ENCODE measurements at places on chromosomes 5 and 9. TPM values are rescaled to one million over a fixed set of nuclear protein-coding genes. Genes with fewer than 3 reads are reported as not detected.

- no peak for DNase-seq
Observed at GRCh38 chr9:81724242-81724889, 35.0 kb upstream of the TLE1 start.

GRCh38 chr5:91224969-91225368 lies 158.1 kb downstream of the ARRDC3 start:
- no peak for DNase-seq

GRCh38 chr9:76150013-76150412 lies 244.2 kb downstream of the RFK start:
- DNase-seq: no peak

DNA sequence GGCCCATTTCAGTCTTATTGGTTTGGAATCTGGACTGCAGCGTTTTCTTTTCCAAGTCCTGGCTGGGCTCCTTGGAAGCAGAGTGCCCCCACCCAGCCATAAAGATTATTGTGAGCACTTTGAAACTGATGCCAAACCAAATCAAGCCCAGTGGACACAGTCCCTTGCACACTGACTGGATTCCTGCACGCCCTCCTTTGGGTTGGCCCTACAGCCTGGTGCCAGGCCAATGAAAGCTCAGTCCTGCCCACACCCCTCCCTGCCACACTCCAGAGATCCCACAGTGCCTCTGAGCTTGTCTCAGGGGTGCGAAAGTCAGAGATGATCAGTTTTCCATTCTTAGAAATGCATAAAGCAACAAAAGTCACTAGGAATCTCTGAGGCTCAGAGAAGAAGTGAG lies 181.9 kb downstream of the CETN3 start:
- no peak for DNase-seq

DNA sequence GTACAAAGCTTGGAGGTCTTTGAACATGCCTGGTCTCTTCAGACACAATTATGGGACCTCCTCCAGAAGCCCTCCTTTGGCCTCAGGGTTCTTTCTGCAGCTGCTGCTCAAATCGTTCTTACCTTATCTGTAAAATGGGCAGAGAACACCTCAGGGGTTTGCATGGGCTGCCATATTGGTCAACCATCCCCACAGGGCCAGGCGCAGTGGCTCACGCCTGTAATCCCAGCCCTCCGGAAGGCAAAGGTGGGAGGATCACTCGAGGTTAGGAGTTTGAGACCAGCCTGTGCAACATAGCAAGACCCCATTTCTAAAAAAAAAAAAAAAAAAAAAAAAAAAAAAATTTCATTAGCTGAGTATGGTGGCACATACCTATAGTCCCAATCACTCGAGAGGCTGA lies 29.1 kb upstream of the TCF7 start:
- no peak for DNase-seq

- no peak for DNase-seq
Observed at GRCh38 chr5:152686931-152687330, 281.9 kb upstream of the NMUR2 start.

GRCh38 chr5:102762562-102763227 lies 7.6 kb downstream of the PAM start:
- DNase-seq: no peak

- no peak for DNase-seq
Observed at GRCh38 chr5:155027993-155028629, 14.6 kb downstream of the KIF4B start.

GRCh38 chr5:97454015-97454414 lies 271.0 kb upstream of the RIOK2 start:
- DNase-seq: no peak

DNA sequence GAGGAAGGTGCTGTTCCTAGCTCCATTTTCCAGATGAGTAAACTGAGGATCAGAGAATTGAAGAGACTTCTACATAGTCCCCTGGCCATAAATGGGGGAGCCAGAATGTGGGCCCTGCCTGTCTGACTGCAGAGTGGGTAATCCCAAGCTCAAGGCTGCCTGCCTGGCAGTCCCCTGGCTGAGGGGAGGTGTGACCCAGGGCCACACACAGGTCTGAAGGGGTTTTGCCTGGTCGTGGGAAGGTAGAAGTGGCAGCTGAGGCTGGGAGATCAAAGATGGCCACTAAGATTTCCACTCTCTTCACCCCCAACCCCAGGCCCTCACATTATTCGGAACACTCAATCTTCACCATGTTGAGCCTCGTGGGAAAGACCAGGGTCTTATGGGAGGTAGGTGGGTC lies 176.3 kb downstream of the MACROH2A1 start:
- DNase-seq: no peak

GRCh38 chr9:31119890-31120454 lies 1264.5 kb upstream of the ACO1 start:
- DNase-seq: no peak

DNA sequence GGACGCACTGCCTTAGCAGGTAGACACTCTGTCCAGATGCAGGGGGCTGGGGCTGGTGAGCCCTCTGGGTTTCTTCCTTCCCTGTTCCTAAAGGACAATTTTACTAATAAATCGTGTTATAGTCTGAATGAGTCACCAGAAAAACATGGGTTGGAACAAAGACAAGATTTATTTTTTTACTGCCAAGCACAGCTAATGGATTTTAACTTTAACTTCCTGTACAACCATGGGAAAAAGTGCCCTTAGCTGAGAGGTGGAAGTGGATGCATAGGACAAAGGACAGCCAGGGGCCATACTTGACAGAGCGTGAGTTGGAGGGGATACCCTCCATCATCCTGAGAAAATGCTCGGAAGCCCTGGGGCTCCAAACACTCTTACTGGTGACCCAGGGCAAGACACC lies 300.7 kb downstream of the MSX2 start:
- DNase-seq: no peak

DNA sequence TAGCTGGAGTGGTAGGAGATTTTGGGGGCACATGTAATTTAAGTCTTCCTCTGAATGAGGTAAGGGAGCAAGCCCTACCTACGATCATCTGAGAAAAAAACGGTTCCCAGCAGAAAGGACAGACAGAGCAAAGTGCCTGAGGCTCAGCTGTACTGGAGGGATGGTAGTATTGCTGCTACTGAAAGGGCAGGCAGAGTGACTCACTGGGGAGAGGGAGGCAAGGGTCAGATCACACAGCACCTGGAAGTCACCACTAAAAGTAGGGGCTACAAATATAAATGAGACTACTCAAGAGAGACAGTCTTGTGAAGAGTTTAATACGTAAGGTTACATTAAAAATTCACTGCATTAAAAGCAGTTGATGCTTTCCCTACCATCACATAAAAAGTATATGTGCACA lies 75.9 kb downstream of the NFIB start:
- DNase-seq: no peak

GRCh38 chr5:151115272-151115905 lies 34.6 kb upstream of the TNIP1 start:
- DNase-seq: peak; percentile 75

DNA sequence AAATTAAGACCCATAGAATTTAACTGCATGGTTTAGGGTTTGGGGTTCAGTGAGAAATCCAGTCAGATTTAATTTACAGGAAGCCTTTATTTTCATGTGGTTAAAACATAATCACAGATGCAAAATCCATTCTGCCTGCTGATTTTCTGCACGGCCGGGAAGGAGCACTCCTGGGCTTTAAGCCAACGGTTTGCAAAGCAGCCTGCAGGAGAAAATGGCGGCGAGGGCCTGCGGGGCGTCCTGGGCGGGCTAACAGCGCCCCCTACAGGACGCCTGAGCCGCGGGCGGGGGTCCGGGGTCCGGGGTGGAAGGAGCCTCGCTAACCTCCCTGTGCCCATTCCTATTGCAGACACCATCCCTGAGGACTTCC lies 47.6 kb downstream of the THBS4 start:
- peak; percentile 86 for DNase-seq

GRCh38 chr9:108105885-108106284 lies 616.3 kb upstream of the KLF4 start:
- DNase-seq: peak; percentile 55

DNA sequence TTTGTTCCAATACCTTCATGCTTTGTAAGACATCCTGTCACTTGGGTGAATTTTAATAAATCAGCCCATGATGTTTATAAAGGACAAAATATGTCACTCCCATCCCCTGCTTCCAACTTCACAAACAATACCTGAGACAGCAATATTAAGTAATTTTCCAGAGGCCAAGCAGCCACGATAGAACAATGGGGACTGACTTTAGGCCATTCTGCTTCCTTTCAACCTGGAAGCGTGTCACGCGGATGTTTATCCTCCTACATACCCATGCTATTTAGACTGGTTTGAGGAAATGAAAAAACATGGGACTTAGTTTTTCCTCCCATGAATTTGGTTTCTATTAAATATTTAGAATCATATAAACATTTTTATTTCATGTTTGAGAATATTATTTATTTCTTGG lies 82.9 kb downstream of the GRAMD2B start:
- DNase-seq: no peak

DNA sequence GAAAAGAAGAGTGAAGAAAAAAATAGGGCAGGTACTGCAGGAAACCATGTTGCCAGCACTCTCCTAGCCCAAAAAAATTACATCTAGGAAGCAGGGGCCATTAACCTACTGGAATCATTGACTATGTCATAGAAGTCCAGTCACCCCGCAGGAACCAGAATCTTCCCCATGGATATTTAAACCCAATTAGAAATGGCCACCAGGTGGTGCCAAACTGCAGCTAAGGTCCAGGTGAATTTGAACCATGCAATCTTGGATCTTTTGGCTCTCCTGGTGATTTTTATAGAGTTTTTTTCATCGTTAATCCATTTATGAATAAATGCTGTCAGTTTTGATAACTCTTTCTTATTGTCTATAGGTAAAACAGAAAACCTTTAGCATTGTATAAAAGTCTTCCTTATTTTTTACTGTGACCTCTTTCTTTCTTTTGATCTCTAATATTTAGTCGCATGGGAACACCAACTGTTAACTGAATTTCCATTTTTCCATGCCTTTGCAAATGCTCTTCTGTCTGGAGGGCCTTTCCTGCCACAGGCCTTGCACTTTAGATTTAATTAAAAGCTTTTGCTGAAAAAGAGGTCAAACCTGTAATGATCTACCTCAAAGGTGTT lies 147.5 kb upstream of the FGF10 start:
- no peak for DNase-seq

GRCh38 chr5:141846031-141846430 lies 32.2 kb downstream of the PCDH1 start:
- no peak for DNase-seq

- no peak for DNase-seq
Observed at GRCh38 chr9:136396219-136396515, 3.8 kb downstream of the SNAPC4 start.

- DNase-seq: no peak
Observed at GRCh38 chr9:113787871-113788270, 88.2 kb upstream of the ZNF618 start.

- DNase-seq: no peak
Observed at GRCh38 chr9:97563458-97564135, 62.1 kb downstream of the TMOD1 start.

DNA sequence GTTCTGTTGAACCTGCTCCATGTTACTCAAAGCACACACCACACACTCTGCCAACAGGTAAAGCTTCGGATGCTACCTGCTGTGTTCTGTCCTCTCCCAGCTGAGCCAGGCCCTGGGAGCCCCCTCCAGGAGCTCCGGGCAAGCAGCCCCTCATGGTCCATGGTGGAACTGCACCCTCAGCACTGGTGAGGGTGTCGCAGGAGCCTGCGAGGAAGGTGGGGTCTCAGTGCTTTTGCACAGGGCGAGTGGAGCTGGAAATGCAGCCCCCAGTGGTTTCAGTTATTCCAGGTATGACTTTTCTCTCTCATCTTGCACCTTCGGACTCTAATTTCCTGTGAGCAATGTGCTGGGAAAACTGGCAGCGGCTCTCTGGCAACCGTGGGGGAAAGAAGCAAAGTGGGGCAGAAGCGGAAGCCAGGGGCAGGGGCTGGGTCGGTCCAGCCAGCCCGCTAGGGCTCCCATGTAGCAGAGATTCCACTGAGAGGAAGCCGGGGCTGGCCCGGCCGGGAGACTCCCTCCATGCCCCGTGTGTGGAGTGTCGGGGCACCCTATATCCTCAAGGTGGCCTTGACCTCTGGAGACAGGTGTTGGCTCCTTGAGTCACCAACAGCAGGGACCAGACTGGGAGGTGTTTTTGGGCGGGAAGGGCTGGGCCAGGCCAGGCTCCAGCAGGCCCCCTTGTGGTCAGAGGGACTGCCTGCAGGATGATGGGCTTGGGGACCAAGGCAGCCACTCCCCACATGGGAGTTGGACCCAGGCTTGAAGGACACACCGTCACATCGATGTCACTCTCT lies 75.6 kb upstream of the PRSS3 start:
- DNase-seq: peak; percentile 49

- DNase-seq: peak; percentile 40
Observed at GRCh38 chr9:137370865-137371520, 52.0 kb downstream of the EXD3 start.

GRCh38 chr5:59810041-59810440 lies 83.5 kb downstream of the PDE4D start:
- peak; percentile 81 for DNase-seq

- peak; percentile 67 for DNase-seq
Observed at GRCh38 chr5:150616024-150616470, 24.4 kb upstream of the SYNPO start.

DNA sequence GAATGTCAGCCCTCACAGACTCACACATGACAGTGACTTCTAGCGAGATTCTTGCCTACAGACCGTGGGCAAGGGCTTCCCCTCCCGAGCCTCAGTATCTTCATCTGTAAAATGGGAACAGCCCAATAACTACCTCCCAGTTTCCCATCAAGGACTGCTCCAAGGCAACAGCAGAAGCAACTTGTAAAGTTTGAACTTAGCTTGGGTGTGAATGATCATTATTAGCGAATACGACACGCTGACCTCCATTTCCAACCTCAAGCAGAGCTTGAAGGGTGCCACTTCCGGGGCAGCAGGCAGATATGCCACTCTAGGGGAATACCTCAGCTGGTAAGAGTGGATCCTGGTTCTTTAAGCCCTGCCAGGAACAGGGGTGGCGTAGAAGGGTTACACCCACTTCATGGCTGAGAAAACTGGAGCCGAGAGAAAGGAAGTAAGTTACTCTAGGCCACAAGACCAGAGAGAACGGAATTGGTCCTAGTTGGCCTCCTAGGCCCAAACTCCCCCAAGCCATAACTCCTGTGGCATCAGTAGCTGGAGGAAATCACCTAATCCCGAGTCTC lies 2.0 kb downstream of the RNF44 start:
- DNase-seq: no peak

DNA sequence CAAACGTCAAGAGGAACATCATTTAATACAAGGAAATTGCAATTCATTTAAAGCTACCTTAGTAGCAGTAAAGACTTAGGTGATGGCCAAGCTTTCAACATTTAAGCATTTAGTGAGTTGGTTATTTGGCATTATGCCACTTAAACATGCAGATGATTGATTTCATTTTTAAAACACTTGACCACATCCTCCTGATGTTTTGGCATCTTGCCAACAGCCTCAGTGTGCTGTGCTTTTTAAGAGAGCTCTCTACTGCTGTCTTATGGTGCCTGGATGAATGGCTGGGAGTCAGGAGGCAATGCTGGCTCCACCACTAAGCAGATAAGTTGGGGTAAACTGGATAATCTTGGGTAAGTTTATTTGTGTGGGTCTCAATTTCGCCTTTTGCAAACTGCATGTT lies 364.5 kb downstream of the MAN2A1 start:
- DNase-seq: no peak

The NTRK2 gene
- 1.4 TPM for total RNA-seq

The TMC1 gene
- 2.6 TPM for total RNA-seq

The SLC36A2 gene
- total RNA-seq: 27.9 TPM

The GRK6 gene
- 20.0 TPM for total RNA-seq

The TXNDC8 gene
- total RNA-seq: not detected

The FAM151B gene
- total RNA-seq: 1.2 TPM

The TMEM174 gene
- not detected for total RNA-seq

The DAPK1 gene
- 4.1 TPM for total RNA-seq

The RASEF gene
- not detected for total RNA-seq

The TERT gene
- not detected for total RNA-seq

The GLIPR2 gene
- 3.6 TPM for total RNA-seq

The WDR31 gene
- total RNA-seq: 3.1 TPM
